ENCODE measurements at places on chromosomes 2 and 18. TPM values are rescaled to one million over a fixed set of nuclear protein-coding genes. Genes with fewer than 3 reads are reported as not detected.

ERBB4 gene
- total RNA-seq = 151 TPM

ANKRD53 gene
- total RNA-seq = 1.9 TPM

SIX3 gene
- 0.31 TPM for total RNA-seq

MARCHF4 gene
- total RNA-seq = 18.5 TPM

KCNIP3 gene
- total RNA-seq = 15.3 TPM

ASB18 gene
- total RNA-seq = not detected

TGIF1 gene
- 17.2 TPM for total RNA-seq

CD8B gene
- total RNA-seq = not detected
